ENCODE measurements at places on chromosomes 6 and 20.

DNA sequence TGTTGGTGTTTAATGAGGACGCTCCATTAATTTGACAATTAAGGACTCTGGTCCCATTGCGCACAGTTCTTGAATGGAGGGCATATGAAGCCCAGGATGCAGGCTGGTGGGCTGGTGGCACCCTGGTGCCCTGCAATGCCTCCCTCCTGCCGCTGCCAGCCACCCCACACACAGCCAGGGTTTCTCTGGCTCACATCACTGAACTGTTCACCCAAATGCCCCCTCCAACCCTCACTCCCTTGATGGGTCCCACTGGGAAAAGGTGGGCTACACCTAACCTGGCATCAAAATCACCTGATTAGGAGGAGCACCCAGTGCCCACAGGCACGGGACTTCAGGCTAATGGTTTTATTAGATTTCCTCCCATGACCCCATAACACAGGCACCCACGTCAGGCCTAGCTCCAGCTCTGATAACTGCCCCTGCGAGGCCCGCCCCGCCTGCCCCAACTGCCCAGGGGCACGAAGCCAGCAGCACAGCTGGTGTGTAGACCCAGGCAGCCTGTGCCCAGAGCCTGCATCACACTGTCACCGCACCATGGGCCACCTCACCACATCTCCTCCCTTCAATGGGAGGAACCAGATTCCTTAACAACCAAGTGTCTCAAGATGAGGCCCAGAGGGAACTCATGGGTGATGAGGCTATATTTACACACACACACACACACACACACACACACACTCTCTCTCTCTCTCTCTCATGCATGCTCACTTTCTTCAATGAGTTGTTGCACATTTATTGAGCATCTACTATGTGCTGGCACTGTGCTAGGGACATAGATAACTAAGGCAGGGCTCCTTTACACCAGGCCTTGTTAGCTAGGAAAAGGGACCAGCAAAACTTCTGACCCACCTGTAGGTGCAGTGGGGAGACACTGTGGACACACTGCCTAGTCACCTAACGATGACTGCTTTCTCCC lies 107.3 kb downstream of the NOL4L start:
- no peak for DNase-seq

- no peak for DNase-seq
Measured at GRCh38 chr20:61508301-61509096, 256.4 kb downstream of the CDH4 start.

- DNase-seq = no peak
Measured at GRCh38 chr20:64101731-64102621, 5.4 kb downstream of the NPBWR2 start.

DNA sequence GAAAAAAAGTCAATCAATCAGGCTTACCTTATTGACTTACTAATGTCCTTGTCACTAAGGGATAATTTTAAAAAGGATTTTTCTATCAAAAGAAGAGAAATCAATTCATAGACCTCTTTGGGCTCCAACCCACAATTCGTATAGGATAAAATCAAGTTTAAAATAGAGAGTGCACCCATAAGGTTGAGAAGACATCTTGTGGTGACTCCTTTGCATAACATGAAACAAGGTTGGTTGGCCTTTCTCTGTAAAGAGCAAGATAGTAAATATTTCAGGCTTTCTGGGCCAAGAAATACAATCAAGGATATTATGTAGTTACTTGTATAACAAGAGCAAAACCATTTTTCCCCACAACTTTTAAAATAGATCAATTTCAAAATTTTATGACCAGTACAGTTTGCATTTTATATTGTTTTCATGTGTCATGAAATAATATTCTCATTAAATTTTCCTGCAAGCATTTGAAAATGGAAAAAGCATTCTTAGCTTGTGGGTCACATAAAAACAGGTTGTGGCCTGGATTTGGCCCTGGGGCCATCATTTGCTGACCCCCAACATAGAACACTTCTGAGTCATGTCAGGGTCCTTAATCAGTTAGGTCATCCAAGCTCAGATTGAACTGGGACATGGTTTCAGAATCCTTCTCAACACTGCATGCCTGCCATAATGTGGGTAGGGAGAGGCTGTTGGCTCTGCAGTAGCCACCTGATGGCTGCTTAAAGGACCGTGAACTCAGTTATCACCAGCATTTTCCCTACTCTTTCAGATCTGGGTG lies 76.7 kb downstream of the MYB start:
- DNase-seq = no peak

DNA sequence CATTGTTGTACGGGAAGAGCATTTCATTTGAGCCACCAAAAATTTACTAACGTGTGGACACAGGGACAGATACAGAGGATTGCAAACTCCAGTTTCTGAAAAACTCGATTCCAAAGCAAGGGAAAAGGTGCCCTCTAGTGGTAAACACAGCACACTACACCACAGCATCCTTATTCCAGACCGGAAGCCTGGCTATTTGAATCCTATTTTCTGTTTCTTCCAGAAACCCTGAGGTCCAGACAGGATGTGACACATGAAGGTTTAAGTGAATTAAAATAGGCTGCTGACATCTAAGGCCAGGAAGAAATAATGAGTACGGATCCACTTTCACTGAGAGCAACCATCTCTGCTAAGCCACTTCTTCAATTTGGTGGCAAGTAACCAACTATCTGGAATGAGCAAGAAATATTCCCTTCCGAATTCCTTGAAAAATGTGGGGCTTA lies 31.8 kb upstream of the GMPR start:
- DNase-seq = peak; percentile 47

- DNase-seq = no peak
Measured at GRCh38 chr20:36472637-36473090, 68.7 kb upstream of the MYL9 start.

DNA sequence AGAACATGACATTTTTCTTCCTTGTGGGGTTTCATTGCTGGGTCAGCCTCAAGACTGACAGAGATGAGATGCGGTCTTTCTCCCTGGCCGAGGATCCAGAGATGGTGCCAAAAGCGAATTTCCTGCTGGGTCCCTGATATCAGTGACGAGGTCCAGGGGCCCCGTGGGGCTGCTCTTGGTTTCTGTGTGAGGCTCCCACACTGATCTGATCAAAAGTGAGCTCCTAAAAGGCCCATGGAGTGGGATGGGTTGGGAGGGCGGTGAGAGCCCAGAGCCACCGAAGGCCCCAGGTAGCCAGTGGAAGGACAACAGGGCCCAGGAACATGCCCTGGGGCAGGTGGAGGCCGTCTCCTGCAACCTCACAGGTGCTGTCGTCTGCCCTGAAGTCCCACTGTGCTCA lies 208.4 kb upstream of the CDH4 start:
- no peak for DNase-seq

DNA sequence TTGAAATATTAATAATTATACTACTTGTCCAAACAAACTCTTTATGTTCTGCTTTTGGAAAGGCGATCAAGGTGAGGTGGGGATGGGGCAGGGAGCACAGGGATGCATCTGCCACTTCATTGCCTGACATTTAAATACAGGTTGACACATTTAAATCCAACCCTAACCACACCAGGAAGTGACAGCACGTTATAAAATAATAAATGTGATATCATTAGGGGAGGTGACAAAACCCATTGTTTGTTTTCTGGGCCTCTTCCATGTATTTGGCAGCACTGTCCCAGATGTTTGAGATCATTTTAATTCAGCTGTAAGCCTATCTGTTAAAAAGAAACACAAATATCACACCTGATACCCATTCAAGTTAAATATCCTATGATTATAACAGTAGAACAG lies 342.4 kb upstream of the ARID1B start:
- no peak for DNase-seq
